LoVo (cell line): ENCODE measurements at places on chromosomes 12 and 14.
A peak's percentile ranks its signal among the peaks of the same experiment; 100 is the strongest.

- DNase-seq: peak; percentile 71
Measured at GRCh38 chr12:6532927-6533652, 1.2 kb upstream of the GAPDH start.

GRCh38 chr14:95561001-95561412, 26.2 kb downstream of the GLRX5 start:
- DNase-seq: peak; percentile 89

GRCh38 chr12:109967383-109968031, 28.7 kb downstream of the GIT2 start:
- no peak for DNase-seq

- no peak for DNase-seq
Measured at GRCh38 chr14:74480046-74480445, 13.1 kb downstream of the NPC2 start.

DNA sequence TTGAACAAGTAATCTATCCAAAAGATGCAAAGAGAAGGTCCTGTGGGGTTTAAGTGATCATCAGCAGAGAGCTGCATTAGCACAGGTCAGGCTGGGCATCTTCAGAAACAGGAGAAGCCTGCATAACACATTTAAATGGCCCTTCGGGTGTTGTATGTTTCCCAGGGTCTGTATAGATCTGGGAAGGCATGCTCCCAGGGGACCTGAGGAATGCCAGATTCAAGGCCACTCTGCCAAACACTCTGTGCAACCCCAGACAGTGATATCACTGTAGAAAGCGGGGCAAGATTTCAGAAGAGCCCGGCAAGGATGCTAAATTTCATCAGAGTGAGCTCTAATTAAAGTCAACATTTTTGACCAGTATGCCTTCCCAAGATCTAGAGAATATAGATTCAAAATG, 92.9 kb downstream of the ARMH4 start:
- no peak for DNase-seq

DNA sequence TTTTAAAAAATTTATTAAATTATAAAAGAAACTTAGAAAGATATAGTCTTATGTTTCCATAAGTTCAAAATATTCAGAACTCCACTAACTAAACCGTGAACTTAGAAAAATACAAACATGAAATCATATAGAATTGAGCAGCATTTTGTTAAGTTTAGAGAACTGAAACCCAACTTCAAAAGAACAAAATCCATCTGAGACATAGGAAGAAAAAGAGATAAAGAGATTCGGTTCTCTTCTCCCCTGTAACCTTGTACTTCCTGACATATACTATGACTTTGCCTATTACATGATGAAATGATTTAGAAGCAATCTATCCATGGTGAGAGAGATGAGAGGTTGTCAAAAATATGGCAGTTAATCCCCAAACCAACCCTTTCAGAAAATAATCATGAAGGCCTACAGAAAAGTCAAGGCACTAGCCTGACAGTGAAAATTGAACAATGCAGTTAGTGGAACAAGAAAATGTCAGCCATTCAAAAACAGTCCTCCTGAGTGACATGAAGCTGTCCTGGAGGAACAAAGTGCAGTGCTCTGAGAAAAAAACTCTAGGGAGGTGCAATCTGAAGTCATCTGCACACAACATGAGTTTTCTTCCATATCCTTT, 44.0 kb downstream of the C12orf50 start:
- no peak for DNase-seq

GRCh38 chr14:52338051-52338681, 24.1 kb downstream of the PTGER2 start:
- DNase-seq: no peak

- DNase-seq: no peak
Measured at GRCh38 chr12:11812241-11812585, 162.7 kb downstream of the ETV6 start.

GRCh38 chr12:8969861-8970411, 19.4 kb upstream of the KLRG1 start:
- peak; percentile 13 for DNase-seq

- no peak for DNase-seq
Measured at GRCh38 chr14:33357225-33358010, 418.7 kb downstream of the NPAS3 start.

DNA sequence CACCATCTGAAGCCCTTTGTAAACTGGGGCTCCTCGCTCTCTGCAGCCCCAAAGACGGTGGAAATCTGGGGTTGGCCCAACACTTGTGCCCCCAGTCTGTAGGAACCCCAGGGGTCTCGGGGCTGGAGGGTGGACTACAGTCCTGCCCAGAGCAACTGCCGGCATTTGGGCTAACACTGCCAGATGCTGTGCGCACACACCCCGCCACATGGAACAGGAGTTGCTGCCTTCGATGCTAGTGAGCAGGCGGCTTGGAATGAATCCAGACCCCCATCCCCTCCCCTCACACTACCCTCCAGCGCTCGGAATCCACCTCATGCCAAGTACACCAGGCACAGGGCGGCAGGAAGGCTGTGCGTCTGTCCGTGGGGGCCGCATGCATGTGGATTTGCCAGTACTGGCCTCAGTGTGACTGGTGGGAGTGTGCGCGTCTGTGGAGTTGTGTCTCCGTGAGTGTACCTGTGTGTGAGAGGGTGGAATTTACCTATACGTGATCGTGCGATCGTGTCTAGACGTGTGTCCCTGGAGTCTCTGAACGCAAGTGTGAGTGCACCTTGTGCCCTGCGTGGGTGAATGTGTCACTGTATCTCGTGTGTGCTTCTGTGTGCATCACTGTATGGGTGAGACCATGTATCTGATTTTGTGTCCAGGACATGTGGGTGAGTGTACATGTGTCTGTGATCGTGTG, 5.1 kb downstream of the LHX5 start:
- no peak for DNase-seq

- DNase-seq: no peak
Measured at GRCh38 chr12:23699031-23699430, 250.4 kb downstream of the SOX5 start.

DNA sequence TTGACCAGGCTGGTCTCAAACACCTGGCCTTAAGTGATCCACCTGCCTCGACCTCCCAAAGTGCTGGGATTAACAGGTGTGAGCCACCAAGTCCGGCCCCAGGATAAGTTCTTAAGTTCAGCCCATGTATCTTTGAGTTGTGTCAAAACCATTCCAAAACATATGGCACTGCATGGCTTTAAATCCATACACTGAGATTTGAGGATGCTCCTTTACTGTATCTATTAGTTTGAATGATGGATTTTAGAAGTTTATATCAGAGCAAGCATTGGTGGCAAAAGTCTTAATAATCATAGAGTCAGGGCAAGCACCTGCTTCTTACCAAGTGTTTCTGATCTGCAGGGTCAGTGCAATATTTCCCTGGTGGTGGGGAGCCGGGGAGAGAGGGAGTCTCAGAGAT, 6.1 kb downstream of the KRT6B start:
- no peak for DNase-seq

DNA sequence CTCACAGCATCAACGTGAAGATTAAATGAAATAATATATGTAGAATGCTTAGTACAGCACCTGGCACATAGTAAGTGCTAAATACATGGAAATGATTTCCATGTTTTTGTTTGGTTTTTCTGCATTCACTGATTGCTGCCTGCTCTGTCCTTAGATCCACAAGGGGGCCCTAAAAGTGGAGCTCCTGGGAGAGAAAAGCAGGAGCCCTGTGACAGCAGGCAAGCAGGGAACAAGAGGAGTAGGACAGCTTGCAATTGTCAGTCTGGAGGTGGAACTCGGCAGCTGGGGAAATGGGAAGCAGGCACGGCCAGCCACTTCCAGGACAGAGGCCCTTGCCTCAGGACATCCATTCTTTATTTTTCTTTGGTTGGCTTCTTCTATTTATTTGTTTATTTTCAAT, 292.9 kb downstream of the BMP4 start:
- peak; percentile 30 for DNase-seq

GRCh38 chr12:54596526-54596946, 8.1 kb upstream of the PPP1R1A start:
- DNase-seq: peak; percentile 70

GRCh38 chr12:14999021-14999694, 26.3 kb downstream of the PDE6H start:
- DNase-seq: no peak

- no peak for DNase-seq
Measured at GRCh38 chr12:68630598-68630997, 19.9 kb downstream of the RAP1B start.

GRCh38 chr14:104349950-104350349, 211.6 kb downstream of the KIF26A start:
- no peak for DNase-seq

GRCh38 chr14:57746563-57746962, 119.3 kb downstream of the SLC35F4 start:
- DNase-seq: no peak

DNA sequence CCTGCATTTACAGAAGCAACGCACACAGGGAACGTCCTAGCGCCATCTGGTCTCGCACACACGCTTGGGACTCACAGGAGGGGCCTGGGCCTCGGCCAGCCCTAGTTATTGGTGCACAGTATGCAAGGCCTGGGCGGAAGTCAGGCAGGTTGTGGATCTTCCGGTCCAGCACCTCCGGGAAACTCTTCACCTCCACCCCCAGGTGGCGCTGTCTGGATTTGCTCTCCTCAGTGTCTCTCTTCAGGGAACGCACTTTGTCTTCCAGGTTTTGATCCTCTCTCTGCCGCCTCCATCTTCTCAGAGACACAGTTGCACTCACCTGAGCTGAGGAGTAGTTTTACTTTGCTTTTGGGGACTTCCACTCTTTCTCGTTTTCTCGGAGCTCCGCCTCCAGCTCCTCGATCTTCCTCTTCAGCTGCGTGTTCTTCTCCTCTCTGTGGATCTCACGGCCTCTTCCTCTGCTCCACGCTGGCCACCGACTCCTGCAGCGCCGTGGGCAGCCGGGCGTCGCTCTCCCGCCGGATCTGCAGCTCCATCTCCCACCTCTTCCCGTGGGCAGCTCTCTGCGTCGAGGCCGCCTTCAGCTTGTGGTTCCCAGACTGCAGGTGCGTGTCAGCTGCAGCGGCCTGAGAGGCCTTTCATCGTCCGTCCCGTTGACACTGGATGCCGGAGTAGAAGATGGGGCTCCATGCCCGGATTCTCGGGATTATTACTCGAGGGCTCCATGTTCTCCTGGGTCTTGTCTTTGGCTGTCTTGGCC, 933.8 kb downstream of the TMEM121 start:
- DNase-seq: peak; percentile 27

DNA sequence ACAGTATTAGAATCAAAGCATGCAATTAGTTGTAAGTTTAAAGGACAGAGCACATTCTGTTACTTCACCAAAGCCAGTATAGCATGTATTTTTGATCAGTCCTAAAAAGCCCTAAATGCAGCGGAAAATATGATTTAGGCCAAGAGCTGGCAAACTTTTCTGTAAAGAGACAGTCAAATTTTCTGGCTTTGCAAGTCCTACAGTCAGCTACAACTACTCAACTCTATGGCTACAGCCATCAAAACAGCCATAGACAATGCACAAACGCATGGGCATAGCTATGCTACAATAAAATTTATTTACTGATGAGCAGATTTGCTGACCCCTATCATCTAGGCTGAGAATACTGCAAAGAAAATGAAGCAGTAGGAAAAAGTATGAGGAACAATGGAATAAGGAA, 52.9 kb downstream of the ATXN2 start:
- DNase-seq: no peak

GRCh38 chr14:55749201-55749812, 169.3 kb downstream of the KTN1 start:
- no peak for DNase-seq

- DNase-seq: peak; percentile 62
Measured at GRCh38 chr14:49634547-49635334, at the start of gene DNAAF2. TSS of gene DNAAF2 (minus strand) at chr14:49635244. CDS start at chr14:49635149, 95 bp downstream.

DNA sequence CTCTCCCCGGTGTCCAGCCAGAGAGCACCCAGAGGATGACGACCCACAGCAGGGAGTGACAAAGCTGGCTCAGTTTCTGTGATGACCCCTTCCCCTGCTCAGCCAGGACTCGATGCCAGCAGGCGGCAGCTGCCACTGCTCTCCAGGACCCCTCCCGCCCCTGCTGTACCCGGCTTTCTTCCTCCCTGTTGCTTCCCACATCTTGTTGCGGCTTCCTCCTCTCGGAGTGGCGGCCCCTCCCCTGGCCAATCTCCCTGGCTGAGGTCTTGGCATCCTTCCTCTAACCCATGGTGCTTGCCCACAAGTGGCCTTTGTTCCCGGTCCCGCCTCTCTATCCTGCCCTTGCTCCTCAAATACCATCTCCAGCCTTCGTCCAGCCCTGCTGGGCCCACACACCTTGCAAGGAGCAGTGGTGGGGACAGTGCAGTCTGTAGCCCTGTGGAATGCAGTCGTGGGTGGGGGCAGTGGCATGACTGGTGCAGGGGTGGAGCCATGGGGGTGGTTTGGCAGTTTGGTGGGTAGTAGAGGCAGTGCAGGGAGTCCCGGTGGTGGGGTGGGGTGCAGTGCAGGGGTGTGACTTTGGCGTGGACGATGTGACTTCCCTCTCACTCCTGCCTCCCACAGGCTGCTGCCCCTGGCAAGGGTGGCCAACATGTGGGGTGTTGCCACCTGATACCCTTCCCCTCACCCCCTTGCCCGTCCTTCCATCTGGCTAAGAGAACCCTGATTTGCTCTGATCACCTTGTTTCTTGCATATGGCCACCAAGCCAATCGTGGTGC, 16.3 kb upstream of the BEGAIN start:
- DNase-seq: no peak

DNA sequence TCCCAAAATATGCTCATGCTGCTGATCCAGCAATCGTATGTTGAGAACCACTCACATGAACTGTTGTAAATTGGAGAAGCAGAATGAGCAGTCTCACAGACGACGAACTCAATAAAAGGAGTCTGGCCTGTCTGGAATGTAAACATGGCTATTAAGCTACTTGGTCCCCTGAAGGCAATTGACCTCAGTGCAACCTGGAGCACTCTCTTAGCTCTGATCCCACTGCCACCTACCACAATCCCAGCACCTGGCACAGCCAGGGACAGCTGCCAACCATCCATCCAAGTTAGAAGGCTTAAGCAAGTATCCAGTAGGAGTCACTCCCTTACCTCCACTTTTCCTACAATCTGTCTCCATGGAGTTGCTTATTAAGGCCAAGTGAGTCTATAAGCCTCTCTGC, 406.9 kb upstream of the CLEC14A start:
- DNase-seq: no peak

DNA sequence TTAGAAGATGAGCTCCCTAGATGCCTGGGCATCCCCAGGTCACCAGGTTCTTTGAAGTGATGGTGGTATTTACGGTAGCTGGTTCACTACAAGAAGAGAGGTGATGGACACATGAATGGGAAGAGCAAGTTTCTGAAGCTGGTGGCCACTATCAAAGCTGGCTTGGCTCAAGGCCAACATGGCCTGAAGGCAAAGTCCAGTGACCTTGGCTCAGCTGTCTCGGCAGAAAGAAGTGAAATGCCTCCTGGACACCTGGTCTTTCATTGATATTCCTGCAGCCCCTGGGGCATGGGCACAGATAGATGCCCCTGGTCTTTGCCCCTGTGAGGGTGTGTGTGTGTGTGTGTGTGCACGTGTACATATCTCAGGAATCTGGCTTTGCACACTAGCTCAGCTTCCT, 441.8 kb upstream of the TMPO start:
- DNase-seq: no peak

- DNase-seq: no peak
Measured at GRCh38 chr14:94100847-94101246, 9.7 kb upstream of the IFI27 start.

- no peak for DNase-seq
Measured at GRCh38 chr12:77553976-77554619, 276.6 kb upstream of the NAV3 start.
